AG08395 (cell line): ENCODE measurements at places on chromosomes 12 and 14.
A peak's percentile ranks its signal among the peaks of the same experiment; 100 is the strongest.

GRCh38 chr12:96371790-96372699 is 28.2 kb downstream of the CDK17 start:
- DNase-seq = no peak

- DNase-seq = no peak
Measured at GRCh38 chr14:88681755-88682494, 110.8 kb downstream of the EML5 start.

- DNase-seq = no peak
Measured at GRCh38 chr12:9104767-9105423, 10.8 kb downstream of the A2M start.

- no peak for DNase-seq
Measured at GRCh38 chr12:108425238-108425795, 86.2 kb upstream of the CMKLR1 start.

GRCh38 chr12:96623656-96624217 is 134.4 kb downstream of the CFAP54 start:
- no peak for DNase-seq

DNA sequence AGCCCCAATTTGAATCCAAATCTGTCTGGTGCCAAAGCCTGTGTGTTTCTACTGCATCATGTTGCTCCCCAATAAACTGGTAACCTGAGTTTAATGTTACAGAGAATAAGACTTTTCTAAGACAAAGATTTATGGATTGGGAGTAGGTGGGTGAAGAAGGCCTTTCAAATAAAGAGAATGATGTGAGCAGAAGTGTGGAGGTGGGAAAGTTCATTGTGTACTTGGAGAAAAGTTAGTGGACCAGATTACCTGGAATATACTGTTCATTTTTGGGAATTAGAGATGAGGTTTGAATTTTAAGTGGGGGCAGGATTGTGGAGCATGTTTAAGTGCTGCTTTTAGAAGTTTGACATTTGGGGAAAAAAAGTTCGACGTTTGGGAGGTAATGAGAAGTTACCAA is 3.1 kb downstream of the FRS2 start:
- DNase-seq = no peak

DNA sequence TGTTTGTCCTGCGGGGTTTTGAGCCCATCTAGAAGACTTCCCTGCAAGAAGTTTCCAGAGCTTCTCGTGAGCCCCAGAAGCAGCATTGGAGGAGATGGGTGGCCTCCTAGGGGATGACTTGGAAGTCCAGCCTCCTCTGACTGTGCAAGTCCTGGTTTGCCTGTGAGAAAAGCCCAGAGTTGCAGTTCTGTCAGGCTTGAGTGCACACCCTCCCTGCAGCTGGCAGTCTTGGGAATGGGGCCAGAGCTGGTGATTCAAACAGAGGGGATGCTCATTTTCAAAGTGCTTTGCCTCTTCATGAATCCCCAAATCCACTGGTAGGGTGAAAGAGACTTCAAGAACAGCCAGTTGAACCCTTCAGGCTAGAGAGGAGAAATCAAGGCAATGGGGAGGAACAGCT is 3.9 kb upstream of the PPP1R1A start:
- DNase-seq = peak; percentile 31

- no peak for DNase-seq
Measured at GRCh38 chr12:90839346-90839745, 115.6 kb downstream of the CCER1 start.

GRCh38 chr12:91384366-91384765 is 201.7 kb upstream of the DCN start:
- DNase-seq = no peak

GRCh38 chr14:105323663-105324062 is 9.1 kb downstream of the PACS2 start:
- DNase-seq = no peak

DNA sequence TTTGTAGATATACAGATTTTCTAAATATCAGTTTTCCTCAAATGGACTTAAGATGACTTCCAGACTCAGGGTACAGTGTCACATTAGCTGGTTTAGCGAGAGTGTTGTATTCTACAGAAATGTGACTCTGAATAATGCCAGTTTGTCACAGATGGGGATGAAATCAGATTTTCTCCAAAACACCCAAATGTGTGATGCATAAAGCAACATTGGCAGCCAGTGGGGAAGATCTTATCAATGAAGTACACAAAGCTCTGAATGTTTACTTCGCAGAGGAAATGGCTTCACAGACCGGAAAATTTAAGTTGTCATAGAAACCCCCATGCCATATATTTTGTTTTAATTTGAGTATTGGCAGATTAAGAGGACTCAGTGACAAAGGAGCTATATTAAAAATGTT is 29.9 kb downstream of the ANO4 start:
- no peak for DNase-seq
